ENCODE measurements at places on chromosomes 12 and 14.

GRCh38 chr12:54299515-54300224, 1.1 kb downstream of the NFE2 start:
- DNase-seq = no peak

DNA sequence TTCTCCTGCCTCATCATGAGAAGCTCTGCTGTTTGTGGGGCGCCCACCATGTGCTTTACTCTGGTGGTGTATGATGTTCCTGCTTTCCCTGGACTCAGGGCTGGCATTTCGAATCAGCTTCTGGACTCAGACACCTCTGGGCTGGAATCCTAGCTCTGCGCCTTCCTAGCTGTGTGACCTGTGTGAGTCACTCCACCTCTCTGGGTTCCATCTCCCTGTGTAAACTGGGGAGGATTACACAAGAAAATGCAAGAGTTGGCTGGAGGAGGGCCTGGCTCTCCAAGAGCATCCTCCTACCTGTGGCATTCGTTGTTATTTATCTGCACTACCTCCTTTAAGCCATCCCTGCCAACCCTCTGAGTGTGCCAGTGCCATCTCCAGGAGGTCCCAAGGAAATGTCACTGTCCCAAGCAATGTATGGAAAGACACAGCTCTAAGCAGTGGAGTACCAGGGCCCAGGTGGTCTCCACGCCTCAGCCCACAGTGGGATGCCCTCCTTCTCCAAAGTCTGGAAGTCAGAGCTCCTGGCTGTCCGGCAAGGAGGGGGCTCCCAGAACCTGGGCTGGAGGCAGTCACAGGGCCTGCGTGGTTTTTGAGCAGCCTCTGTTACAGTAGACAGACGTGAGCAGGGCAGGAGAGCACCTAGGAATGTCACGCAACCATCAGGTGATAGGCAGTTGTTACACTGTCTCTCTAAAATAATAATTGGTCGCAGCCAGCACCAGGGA, 7.3 kb upstream of the TNFAIP2 start:
- DNase-seq = no peak

DNA sequence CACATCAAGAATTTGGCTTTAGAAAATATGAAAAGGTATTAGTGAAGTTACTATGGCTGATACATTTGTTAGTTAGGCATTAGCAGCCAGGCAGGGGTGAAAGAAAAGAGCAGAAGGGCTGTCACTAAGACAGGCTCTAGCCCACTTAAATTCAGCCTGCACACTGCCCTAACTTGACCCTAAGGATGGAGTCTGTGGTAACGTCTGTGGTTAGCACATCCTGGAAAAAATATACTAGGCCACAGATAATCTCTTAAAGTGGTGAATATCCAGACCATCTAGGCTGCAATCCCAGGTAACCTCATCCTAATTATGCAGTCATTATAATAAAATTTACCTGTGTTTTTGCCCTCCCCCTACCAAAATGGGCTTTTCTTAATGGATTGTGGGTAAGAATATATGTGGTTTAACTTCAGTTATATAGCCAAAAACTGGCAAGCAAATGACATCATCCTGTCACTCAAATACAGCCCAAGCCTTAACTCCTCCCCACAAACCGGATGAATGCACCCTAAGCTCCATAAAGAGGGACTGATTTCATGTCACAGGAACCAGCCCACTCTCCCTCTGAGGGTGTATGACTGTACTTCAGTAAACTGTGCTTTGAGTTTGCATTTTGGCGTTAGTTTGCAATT, 440.9 kb downstream of the LRFN5 start:
- DNase-seq = peak; percentile 43

DNA sequence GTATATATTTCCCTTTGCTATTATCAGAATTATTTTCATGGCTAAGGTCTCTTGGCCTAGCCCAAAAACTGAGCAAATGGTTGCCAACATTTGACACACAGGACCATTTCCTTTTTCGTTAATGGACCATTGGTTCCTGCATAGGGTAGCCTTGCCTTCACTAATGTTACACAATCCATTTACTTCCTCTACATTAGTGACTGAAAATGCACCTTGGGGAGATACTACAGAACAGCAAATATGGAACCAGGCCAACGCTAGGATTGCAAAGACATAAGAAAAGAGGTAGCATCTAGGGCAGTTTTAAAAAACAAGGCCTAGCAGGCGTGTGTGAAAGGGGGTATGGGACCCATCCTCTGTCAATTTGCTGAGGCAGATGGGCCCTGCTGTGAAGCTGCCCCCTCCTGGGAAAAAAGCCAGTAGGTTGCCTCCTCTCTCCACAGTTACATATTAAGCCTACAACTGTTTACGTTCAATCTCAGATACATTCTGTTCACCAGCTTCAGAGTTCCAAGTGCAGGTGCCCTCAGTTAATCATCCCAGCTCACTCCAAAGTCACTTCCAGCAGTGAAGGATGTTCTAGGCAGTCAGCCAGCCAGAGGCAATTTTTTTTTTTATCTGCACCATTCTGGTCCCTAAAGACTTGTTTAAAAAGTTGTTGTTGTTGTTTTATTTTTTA, 15.0 kb downstream of the AQP6 start:
- no peak for DNase-seq

Measured in RCC 7860 (cell line).